ENCODE measurements at places on chromosomes 12 and 14.

DNA sequence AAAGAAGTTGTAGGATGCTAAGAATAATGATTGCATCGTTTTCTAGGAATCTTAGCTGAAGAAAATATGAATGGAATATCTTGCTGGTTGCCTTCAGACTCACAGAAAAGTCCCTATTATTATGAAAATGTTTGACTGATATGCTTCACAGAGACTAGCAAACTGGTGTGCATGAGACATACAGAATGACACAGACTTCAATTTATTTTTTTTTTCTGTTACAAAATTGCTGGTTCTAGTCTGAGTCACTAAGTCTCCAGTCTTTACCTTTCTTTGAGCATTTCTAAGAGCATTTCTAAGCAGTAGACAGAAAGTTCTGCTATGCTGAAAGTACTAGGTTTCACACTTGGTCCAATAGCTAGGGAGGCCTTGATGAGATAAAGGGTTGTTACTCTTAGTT is 377.6 kb upstream of the ATP2B1 start:
- DNase-seq, result peak; percentile 71
- H3K27me3 ChIP-seq, result no peaks in the 10 kb centered on the region
- no peak overlapping the region for H3K4me3 ChIP-seq

DNA sequence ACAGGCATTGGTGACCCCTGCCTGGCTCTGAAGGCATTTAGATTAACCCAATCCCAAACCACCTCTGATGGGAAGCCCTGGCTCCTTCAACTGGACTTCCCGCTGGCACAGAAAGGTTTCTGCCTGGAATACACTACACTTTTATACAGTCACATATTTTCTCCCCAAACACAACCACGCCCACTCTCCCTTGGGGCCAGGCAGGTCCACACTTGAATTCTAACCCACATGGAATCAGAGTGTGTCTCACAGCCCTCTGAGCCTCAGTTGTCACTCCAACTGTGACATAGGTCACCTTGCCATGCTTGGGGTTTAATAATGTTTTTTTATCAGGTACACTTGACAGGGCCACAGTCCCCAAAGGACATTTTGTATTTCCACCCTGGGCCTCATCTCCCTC is 368.6 kb downstream of the BCL11B start:
- no peak overlapping the region for H3K4me3 ChIP-seq
- H3K27me3 ChIP-seq, result no peaks in the 10 kb centered on the region

GRCh38 chr14:91835197-91835919 is 32.0 kb downstream of the TC2N start:
- no peak overlapping the region for H3K27ac ChIP-seq
- no peak overlapping the region for H3K4me3 ChIP-seq
- H3K36me3 ChIP-seq, result no peaks in the 10 kb centered on the region
- H3K4me1 ChIP-seq, result peaks cover under 1% of the 10 kb centered on the region
- peaks cover 21% of the 10 kb centered on the region for H3K27me3 ChIP-seq

- DNase-seq, result no peak
- no peaks in the 10 kb centered on the region for H3K27me3 ChIP-seq
- H3K4me1 ChIP-seq, result no peaks in the 10 kb centered on the region
Observed at GRCh38 chr12:46865311-46865710, 39.5 kb upstream of the SLC38A4 start.

GRCh38 chr12:14769466-14769968 is 33.8 kb downstream of the WBP11 start:
- H3K27ac ChIP-seq, result peak overlapping the region; percentile 93
- H3K27me3 ChIP-seq, result no peaks in the 10 kb centered on the region
- peaks cover 14% of the 10 kb centered on the region for H3K4me1 ChIP-seq
- DNase-seq, result peak; percentile 43
- H3K36me3 ChIP-seq, result no peaks in the 10 kb centered on the region

- no peak overlapping the region for H3K4me3 ChIP-seq
- no peaks in the 10 kb centered on the region for H3K36me3 ChIP-seq
- DNase-seq, result no peak
- H3K4me1 ChIP-seq, result peaks cover 30% of the 10 kb centered on the region
- no peaks in the 10 kb centered on the region for H3K27me3 ChIP-seq
Observed at GRCh38 chr14:30551460-30551859, 7.5 kb upstream of the G2E3 start.

DNA sequence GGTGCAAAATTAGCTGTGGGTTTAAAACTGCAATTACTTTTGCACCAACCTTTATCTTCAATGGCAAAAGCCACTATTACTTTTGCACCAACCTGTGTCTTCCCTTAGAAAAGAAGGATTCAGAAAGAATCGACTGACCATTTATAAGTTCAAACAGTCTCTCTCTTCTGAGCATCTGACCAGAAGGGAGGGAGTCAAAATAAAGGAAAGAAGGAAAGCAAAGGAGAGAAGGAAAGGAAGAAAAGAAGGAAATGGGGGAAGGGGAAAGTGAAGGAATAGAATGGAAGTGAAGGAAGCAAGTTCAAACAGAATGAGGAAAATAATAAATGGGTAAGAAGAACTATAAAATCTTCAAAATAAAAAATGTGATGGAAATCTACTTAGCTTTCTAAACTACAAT is 57.8 kb downstream of the KDM5A start:
- H3K27ac ChIP-seq, result no peak overlapping the region
- DNase-seq, result no peak
- H3K36me3 ChIP-seq, result peaks cover 57% of the 10 kb centered on the region
- H3K4me1 ChIP-seq, result peaks cover 7% of the 10 kb centered on the region
- no peak overlapping the region for H3K4me3 ChIP-seq
- H3K27me3 ChIP-seq, result no peaks in the 10 kb centered on the region

DNA sequence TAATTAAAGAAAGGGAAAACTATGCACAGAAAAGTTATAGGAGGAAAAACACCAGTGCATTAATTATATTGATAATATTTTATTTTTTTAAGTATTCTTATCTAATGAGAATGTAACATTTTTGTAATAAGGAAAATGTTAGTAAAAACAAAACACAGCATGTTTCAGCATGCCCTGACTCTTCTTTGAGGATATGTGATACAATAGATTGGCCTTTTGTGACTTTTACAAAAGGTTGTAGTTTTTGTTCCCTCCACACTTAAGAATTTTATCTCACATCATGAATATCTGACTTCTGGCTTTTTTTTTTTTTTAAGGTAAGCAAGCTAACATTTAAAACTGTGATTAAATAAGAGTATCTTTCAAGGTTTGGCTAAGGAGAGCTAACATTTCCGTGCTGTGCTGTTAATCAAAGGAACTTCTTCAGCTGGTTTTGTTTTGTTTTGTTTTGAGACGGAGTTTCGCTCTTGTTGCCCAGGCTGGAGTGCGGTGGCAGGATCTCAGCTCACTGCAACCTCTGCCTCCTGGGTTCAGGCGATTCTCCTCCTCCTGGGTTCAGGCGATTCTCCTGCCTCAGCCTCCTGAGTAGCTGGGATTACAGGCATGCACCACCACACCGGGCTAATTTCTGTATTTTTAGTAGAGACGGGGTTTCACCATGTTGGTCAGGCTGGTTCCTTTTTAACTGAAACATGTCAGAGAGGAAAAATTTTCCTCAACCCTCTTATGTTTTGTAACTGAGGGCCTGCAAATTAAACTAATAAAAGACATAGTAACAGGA is 30.8 kb upstream of the RESF1 start:
- H3K27ac ChIP-seq, result no peak overlapping the region
- H3K36me3 ChIP-seq, result no peaks in the 10 kb centered on the region
- H3K4me1 ChIP-seq, result no peaks in the 10 kb centered on the region
- H3K4me3 ChIP-seq, result no peak overlapping the region
- H3K27me3 ChIP-seq, result no peaks in the 10 kb centered on the region

GRCh38 chr12:27524494-27524835 is 459 bp downstream of the PPFIBP1 start:
- peak overlapping the region; percentile 85 for H3K27ac ChIP-seq
- H3K4me3 ChIP-seq, result peak overlapping the region; percentile 95
- H3K27me3 ChIP-seq, result no peaks in the 10 kb centered on the region
- no peak for DNase-seq
- H3K4me1 ChIP-seq, result peaks cover 42% of the 10 kb centered on the region

- peak; percentile 91 for DNase-seq
- no peak overlapping the region for H3K4me3 ChIP-seq
- no peaks in the 10 kb centered on the region for H3K36me3 ChIP-seq
- H3K27me3 ChIP-seq, result no peaks in the 10 kb centered on the region
Observed at GRCh38 chr12:53575502-53576249, 50.5 kb downstream of the ATF7 start.

DNA sequence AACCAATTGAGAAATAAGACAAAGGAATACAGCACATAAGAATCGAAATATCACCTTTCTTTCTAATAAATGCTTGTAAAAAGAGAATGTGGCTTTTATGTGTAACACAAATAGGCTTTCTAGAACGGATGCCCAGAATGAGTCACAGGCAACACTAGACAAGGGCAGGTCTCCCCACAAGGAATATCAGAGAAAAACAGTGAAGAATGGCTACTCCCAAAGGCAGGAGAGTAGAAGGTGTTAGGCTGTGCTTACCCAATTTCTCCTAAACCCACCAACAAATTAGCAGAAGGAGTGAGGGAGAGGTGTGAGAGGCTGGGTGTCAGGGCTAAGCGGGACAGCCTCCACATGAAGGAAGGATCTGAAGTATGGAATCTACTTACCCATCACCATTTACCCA is 55.2 kb downstream of the GALNT4 start:
- H3K4me3 ChIP-seq, result no peak overlapping the region
- no peaks in the 10 kb centered on the region for H3K36me3 ChIP-seq
- H3K4me1 ChIP-seq, result peaks cover 33% of the 10 kb centered on the region
- H3K27me3 ChIP-seq, result no peaks in the 10 kb centered on the region
- no peak overlapping the region for H3K27ac ChIP-seq

DNA sequence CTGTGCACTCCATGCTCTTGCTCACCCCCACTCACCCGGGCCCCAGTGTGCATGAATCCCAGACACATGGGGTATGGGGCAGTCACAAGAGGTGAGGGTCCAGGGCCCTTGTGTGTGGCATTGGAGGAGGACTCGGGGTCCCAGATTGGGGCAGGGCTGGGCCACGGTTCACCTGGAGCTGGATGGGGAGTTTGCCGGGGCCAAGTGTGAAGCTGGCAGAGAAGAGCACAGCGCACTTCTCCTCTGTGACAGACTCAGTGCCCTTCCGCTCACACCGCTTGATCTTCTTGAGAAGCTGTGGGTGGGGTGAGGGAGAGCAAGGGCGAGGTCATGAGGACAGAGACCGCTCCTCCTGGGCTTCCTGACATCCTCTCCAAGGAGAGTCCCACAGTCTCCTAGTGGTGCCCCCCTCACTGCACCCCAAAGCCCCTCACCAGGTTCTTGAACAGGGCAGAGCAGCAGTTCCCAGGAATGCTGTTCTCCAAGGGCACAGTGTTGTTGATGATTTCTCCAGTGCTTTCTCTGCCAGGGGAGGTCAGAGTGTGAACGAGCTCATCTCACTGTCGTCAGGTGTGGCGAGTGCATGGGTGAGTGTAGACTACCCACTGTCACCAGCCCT is 6.8 kb downstream of the STAT6 start:
- H3K4me3 ChIP-seq, result no peak overlapping the region
- H3K36me3 ChIP-seq, result peaks cover 15% of the 10 kb centered on the region
- no peaks in the 10 kb centered on the region for H3K27me3 ChIP-seq
- no peak overlapping the region for H3K27ac ChIP-seq
- peaks cover 19% of the 10 kb centered on the region for H3K4me1 ChIP-seq
- no peak for DNase-seq

- H3K4me3 ChIP-seq, result no peak overlapping the region
- H3K27ac ChIP-seq, result no peak overlapping the region
- no peaks in the 10 kb centered on the region for H3K27me3 ChIP-seq
- H3K4me1 ChIP-seq, result 0 out of 2 replicates have a peak, but pooled peaks cover 6% of the 10 kb centered on the region
- H3K36me3 ChIP-seq, result peaks cover 14% of the 10 kb centered on the region
Observed at GRCh38 chr12:3820122-3820521, 53.1 kb downstream of the PARP11 start.

GRCh38 chr12:65956056-65956738 is 131.9 kb downstream of the HMGA2 start:
- peaks cover 68% of the 10 kb centered on the region for H3K4me1 ChIP-seq
- no peaks in the 10 kb centered on the region for H3K27me3 ChIP-seq
- DNase-seq, result peak; percentile 38
- peak overlapping the region; percentile 20 for H3K27ac ChIP-seq
- 0 out of 2 replicates have a peak, but pooled peaks cover 6% of the 10 kb centered on the region for H3K36me3 ChIP-seq

GRCh38 chr12:122155705-122156104 is 18.3 kb downstream of the IL31 start:
- no peak for DNase-seq
- no peak overlapping the region for H3K4me3 ChIP-seq
- no peak overlapping the region for H3K27ac ChIP-seq
- H3K27me3 ChIP-seq, result no peaks in the 10 kb centered on the region

DNA sequence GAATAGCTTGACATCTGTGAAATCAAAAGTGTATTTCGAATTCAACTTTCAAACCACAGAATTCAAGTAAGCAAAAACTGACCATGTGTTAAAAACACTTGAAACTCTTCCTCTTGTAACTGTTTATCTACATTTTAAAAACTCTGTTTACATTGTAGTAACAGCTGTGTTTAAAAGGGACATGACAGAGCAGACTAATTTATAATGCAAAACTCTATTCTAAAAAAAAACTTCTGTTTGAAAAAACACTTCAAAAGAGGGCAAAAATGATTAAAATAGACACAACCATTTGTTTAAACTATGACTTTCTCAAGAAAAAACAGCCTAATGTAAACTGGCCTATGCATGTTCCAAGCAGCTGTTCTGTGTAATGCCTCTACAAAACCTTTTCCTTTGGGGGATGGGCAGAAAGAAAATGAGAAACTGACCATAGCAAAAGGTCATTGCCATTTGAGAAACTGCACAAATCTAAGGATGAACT is 149.1 kb upstream of the HMGA2 start:
- H3K4me3 ChIP-seq, result no peak overlapping the region
- no peaks in the 10 kb centered on the region for H3K27me3 ChIP-seq
- H3K36me3 ChIP-seq, result no peaks in the 10 kb centered on the region
- H3K27ac ChIP-seq, result no peak overlapping the region

DNA sequence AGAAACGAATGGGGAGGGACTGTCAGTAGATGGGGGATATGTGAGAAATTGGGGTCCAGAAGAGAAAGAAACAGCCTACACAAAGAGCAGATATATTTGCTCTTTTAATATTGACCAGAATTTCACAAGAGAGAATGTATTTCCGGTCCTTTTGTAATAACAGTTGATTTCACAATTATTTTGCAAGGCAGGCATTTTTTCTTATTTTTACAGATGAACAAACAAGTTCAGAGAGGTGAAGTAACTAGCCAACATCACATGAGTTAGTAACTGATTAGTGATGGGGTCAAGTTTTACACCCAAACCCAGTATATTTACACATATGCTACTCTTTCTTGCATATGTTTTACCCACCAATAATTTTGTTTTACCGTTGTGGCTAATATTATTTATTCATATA is 188.2 kb downstream of the NAV3 start:
- H3K4me1 ChIP-seq, result no peaks in the 10 kb centered on the region
- no peak for DNase-seq
- H3K27me3 ChIP-seq, result no peaks in the 10 kb centered on the region
- H3K4me3 ChIP-seq, result no peak overlapping the region
- H3K36me3 ChIP-seq, result peaks cover 24% of the 10 kb centered on the region
- H3K27ac ChIP-seq, result no peak overlapping the region

GRCh38 chr12:122174155-122174845 is at the start of gene IL31:
Gene IL31 (minus strand): TSS chr12:122174221. CDS start chr12:122174172, 49 bp downstream.
- H3K27ac ChIP-seq, result no peak within 1 kb of the TSS
- peaks cover 5% of the 10 kb centered on the region for H3K27me3 ChIP-seq
- no peak within 1 kb of the TSS for H3K4me3 ChIP-seq
- H3K4me1 ChIP-seq, result no peaks in the 10 kb centered on the region
- no peaks in the 10 kb centered on the region for H3K36me3 ChIP-seq

Data from GM23248 (cell line).